NCI-H226 (cell line): ENCODE measurements at places on chromosomes 11 and 22.

DNA sequence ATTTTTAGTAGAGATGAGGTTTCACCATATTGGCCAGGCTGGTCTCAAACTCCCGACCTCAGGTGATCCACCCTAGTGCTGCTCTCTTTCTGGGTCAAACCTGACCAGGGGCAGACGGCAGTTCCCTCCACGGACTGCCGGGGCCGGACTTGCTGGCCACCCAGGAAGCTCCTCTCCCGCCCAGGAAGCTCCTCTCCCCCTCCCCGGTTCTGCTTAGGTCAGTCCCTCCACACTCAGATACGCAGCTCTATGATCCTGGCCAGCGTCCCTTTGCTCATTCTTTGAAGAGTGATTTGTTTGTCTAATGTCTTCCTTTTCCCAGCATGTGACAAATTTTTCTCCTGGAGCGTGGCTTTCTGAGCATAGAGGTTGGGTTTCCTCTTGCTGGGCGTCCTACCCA is 125.3 kb upstream of the B3GAT1 start:
- DNase-seq: no peak

GRCh38 chr22:46740910-46741780 is 3.1 kb upstream of the CERK start:
- DNase-seq: peak; percentile 46

DNA sequence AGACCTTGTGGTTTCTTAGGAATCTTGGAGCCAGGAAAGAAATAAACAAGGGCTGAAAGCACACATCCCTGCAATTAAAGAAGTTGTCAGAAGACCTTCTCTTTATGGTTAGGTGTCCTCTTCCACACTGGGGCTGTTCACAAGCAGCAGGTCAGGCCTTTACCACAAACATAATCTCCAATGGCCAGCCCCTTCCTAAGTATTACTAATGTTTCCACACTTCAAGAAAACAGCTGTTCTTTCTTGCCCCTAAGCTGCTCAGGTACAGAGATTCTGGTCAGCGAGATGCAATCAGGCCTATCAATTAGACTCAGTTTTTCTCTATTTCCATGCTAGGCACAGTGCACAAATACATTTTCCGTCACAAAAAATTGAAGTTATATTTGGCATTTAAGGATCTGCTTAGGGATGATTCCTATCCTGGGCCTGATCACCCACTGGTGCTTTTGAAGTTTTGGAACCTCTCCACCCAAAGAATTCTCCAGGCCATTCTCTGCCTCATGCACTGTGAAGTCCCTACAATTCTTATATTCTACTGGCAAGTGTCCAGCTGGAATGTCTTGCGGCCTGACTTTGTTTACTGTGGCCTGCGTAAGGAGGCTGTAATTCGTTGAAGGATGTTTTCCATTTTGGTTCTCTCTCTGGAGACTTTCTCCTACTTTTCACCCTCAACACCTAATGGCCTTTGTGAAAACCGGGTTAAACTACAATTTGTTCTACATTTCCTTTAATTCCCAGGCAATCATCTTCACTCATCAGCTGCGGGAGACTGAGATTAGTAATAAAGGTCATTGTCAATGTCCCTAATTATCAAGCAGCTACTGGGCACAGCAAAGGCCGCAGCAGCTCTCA is 5.1 kb downstream of the PRAME start:
- DNase-seq: no peak

- peak; percentile 62 for DNase-seq
These were observed 4.4 kb upstream of the PGAP2 start for GRCh38 chr11:3803726-3804495.

DNA sequence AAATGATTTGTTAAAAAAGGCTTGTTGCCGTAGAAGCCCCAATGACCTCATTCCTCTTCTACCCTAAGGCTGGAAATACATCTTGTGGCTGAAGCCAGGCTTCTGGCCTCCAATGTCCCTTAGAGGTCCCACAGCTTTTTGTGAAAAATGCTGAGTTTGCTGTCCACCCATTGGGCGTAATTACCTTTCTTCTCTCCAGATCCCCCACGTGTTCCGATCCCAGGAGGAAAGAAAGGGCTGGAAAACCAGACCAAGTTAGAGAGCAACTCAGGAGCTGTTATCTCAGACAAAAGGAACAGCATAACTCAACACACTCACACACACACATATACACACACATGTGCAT is 154.2 kb downstream of the MIAT start:
- no peak for DNase-seq

DNA sequence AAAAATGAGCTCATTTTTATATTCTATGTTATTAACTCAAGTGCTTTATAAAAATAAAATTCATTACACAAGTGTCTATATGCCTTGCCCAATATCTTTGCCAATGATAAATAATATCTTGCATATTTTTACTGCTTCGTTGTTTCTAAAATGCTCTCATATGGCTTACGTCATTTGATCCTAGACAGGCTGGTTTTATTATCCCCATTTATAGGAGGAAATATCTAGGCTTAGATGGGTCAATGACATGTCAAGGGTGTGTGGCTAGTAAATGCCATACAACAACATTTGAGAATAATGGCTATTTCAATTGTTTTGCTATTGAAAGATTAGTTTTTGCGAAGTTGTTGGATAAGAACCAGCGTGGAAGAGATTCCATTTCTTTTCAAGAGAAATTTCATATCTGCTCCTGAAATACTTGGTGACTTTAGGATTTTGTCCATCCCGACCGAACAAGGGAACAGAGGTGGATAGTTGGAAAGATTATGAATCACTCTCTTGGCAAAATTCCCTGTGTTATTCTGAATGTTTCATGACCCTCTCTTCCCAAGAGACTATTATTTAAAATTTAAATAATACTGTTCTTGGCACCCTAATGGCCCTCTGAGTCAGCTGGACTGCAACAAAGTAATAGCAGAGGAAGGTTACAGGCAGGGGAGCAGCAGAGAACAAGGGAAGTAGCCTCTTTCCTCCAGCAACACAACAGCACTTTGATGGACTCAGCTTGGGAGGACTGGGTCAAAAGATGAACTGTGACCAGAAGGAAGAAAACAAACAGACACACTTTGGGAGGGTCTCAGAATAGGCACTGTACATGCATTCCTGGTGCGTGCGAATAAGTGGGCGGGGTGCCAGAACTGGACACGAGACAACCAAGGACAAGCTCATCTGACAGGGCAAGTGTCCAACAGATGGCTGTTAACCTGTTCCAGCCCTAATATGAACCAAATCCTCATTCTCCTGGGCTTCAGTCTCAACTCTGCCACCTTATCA is 94.5 kb downstream of the ME3 start:
- peak; percentile 77 for DNase-seq

- DNase-seq: peak; percentile 90
These were observed 35.4 kb upstream of the AMOTL1 start for GRCh38 chr11:94732617-94733281.

DNA sequence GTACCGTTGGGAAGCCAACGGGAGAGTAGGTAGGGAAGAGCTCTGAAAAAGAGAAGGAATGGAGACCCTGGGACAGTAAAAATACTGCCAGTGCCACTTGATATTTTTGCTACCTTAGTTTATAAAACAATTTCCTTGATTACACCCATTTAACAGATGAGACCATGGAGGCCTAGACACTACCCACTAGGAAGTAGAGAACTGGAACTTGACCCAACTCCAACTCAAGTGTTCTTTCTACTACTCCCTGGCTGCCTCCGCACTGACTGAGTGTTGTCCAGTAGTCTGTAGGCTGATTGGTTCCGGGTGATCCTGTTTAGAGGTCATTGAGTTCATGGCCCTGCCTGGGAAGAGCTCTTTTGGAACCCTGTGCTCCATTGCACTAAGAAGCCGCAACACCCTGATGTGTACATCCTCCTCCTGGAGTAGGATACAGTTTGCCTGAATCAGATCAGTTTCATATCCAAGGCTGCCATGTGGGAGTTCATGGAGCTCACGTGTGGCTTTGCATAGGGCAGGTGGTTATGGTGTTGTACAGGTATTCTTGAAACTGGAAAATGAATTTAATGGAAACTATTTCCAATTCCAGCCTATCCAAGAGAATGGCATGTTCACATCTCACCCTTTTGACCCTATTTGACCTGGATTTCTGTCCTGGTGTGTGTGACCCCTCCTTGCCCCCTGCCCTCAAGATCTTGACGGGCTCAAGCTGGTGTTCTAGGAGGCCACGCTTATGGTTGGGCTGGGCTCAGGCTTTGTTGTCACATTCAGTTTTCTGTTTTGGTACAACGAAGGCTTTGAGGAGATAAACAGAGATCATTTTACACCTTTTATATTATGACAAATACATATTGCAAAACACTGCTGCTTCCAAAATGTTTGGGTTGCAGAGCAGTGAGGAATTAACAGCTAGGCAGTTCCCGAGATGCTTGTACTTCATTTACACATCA is 102.2 kb upstream of the NNMT start:
- DNase-seq: no peak

GRCh38 chr11:133977067-133977677 is 20.4 kb upstream of the IGSF9B start:
- DNase-seq: no peak

DNA sequence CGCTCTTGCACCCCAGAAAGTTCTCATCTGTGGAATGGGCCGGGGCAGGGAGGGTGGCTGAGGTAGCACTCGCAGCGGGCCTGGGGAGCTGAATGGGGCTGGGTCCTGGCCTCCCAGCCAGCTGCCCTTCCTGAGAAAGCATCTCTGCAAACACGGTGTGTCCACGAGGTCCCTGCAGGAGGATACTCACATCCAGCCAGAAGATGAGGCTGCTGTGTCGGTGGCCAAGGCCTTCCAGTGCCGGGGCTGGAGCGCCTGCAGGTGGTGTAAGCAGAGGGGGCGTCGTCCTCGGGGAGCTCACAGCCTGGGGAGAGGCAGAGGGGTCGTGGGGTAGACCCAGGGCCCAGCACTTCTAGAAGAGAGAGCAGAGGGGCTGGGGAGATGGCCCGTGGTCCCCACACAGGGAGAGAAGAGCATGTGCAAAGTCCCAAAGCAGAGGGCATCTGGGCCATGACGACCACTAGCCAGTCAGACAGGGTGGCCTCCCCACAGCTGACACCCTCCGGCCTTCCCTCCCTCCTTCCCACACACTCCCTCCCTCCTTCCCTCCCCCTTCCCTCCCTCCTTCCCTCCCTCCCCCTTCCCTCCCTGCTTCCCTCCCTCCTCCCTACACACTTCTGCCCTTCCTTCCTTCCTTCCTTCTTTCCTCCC is 97.9 kb downstream of the WNT7B start:
- DNase-seq: no peak

DNA sequence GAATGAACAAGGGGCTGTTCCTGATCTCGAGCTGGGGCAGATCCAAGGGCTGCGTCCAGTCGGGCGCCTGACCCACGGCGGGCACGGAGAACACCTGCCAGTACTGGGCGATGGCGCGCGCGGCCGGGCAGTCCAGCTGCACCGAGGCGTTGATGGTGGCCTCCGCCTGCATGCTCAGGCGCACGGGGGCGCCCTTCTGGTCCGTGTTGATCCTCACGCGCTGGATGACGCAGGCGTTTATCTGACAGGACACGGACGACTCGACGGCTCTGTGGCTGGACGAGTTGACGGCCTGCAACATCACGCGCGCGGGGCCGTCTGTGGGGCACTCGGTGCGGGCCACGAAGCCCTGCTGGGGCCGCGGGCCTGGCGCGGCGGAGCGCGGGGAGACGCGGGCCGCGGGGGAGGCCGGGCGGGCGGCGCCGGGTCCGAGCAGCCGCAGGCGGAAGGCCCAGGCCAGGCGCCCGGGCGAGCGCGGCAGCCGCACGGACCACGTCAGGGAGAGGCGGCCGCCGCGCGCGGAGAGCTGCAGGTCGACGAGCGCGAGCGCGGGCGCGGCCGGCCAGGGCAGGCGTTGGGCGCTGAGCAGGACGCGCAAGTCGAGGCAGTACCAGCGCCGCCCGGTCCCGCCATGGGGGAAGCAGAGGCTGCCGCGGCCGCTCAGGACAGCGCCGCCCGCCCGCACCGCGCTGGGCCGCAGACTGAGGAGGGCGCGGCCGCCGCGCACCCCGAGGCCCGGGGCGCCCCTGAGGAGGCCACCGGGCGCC is 511 bp downstream of the PKDREJ start:
- DNase-seq: no peak

GRCh38 chr11:75802913-75803820 is 11.8 kb upstream of the UVRAG start:
- DNase-seq: peak; percentile 27

- peak; percentile 97 for DNase-seq
These were observed 50.9 kb upstream of the CDON start for GRCh38 chr11:126113515-126113957.

DNA sequence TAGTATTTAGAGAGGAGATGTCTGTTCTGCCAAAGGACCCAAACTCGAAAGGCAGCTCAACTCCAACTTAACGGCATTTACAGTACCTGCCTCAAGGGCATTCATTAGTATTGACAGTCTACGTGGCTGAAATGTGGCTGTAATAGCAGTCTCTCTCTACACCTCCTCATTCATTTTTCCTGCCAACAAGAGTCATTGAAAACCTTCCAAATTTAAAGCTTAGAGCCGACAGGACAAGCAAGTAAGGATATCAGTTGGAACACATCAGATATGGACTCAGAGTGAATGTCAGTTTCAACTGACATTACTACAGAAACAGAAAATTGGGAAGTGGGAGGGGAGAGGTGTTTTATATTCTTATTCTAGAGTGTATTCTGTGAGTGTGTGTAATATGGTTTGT is 253.1 kb downstream of the CADM1 start:
- DNase-seq: no peak

- DNase-seq: peak; percentile 17
These were observed 93.1 kb upstream of the ZC3H12C start for GRCh38 chr11:110000031-110000502.

DNA sequence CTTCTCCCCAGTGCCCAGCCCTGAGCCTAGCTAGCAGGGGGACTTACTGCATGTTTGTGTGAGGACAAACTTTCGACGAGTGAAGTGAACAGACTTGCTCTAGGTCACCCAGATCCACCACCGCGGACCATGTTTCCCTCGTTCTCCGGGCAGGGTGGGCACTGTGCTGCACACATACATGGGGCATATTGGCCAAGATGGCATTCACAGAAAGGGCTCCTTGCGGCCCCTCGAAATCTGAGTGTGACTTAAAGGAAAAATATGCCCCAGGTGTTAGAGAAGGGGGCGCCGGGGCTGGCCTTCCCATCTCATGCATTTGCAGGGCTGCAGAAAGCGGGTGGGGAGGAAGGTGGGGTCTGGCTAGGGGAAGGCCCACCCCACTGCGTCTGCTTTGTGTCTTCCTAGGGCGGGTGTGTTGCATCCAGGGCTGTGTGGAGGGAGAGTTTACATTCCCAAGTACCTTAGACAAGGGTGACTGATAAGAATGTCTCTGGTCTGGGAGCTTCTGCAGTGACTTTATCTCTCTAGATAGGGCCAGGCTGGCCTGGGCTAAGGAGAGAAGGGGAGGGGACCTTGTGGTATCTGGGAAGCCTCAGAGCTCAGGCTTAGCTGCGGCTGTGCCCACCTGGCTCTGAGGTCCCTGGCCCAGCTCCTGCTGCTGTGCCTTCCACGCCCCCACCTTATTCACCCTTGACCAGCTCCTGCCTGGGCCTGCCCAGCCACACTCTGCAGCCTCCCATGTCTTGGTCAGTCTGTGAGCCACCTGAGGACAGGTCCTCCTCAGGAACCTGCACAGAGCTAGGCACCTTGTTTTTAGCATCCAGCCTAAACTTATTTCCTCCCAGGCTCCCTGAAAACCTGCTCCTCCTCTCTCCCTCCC is 45.8 kb downstream of the LRRC32 start:
- peak; percentile 29 for DNase-seq

GRCh38 chr22:37674951-37675929 is at the start of gene LGALS1:
Gene LGALS1, plus strand, starts transcription at chr22:37675636. Its CDS starts 67 bp downstream, at chr22:37675703.
- DNase-seq: peak; percentile 92

- DNase-seq: peak; percentile 71
These were observed 3.1 kb upstream of the ADM start for GRCh38 chr11:10301656-10302358.
